Astrocyte (in vitro differentiated cells and primary cell): ENCODE measurements at places on chromosomes 5 and 9.

GRCh38 chr9:136944212-136944518 is 373 bp downstream of the FBXW5 start:
- peak; percentile 17 for DNase-seq

DNA sequence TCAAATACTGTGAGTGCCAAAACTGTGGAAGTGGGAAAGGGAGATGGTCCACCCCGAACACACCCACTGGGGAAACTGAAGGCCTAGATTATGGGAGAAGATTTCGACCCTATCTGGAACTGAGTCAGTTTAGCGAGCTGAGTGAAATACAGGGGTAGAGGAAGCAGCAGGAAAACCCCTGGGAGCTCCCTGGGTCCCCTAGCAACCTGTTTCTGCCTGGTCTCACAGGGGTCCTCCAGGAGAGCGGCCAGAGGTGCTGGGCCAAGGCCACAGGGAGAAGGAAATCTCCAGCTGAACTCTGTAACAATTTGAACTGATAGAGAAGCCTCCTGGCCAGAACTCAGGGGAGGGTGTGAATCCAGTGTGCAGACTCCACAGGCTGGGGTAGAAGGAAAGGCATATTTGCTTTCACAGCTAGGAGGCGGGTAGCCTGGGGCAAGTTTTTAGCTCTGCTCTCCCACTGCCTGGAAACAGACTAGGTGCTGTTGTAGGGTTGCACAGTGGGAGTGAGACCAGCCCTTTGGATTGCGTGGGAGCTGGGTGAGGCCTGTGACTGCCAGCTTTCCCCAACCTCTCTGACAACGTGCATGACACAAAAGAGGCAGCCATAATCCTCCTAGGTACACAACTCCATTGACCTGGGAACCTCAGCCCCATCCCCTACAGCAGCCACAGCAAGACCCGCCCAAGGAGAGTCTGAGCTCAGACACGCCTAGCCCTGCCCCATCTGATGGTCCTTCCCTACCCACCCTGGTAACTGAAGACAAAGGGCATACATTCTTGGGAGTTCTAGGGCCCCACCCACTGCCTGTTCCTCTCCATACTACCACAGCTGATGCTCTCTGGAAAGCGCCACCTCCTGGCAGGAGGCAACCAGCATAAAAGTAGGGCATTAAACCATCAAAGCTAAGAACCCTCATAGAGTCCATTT is 78.8 kb upstream of the GPBP1 start:
- no peak for DNase-seq

DNA sequence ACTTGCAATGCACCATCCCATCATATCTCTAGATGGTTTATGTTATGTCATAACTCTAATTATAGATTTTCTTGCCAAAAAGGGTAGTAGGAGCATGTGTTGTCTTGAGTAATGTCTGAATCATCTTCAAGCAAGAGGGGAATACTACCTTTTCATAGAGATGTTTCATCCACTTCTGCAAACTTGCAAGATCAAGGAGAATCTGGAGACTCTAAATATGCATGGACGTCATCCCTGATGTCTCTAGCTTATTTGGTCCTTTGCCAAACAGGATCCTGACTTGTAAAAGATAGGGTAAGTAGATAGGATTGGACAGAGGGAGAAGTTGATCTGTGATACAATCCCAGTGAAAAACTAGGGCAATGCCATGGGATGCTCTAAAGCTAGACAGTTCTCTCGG is 246.5 kb downstream of the DMRTA1 start:
- DNase-seq: peak; percentile 1

DNA sequence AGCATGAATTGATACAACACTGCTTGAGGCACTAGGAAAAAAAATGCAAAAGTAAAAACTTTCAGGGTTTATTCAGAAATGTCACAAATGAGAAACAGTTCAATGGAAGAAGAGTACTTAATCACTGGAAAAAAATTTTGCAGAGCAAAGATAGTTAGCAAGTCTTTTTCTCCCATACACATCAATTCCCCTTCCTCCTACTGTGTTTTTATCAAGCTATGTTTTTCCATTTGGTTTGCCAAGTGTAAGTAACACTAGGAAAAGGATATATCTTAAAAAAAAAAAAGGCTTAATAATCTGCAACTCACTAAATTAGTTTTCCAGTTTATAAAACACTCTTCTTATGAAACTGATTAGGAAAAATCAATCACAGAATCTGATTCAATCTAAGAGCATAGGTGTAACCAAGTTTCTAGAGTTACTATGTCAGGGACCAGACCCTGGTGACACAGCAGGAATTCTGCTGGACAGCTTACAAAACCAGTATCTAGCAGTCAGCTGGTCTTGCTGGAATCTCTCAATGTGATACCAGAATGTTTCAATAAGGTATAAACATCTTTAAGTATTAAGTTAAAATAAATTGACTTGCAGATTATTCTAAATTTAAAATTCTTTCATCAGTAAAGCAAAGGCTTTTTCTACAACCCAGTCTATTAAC is 34.7 kb downstream of the RNF145 start:
- peak; percentile 53 for DNase-seq

GRCh38 chr5:168747987-168748777 is 169.0 kb upstream of the PANK3 start:
- DNase-seq: no peak

DNA sequence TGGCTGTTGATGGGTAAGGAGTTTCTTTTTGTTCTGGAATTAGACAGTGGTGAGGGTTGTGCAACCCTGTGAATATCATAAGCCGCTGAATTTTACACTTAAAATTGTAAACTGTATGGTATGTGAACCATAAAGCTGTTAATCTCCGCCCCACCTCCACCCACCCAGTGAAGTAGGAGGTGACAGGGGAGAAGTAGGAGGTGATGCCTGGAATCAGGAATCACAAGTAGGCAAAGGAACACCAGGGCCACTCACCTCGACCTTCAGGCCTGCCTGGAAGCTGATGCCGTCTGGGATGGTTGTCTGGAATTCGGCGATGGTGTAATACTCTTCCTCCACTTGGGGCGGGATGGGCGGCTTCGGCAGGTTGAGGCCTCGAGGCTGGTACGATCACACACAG is 62.3 kb upstream of the UBTD2 start:
- DNase-seq: no peak

DNA sequence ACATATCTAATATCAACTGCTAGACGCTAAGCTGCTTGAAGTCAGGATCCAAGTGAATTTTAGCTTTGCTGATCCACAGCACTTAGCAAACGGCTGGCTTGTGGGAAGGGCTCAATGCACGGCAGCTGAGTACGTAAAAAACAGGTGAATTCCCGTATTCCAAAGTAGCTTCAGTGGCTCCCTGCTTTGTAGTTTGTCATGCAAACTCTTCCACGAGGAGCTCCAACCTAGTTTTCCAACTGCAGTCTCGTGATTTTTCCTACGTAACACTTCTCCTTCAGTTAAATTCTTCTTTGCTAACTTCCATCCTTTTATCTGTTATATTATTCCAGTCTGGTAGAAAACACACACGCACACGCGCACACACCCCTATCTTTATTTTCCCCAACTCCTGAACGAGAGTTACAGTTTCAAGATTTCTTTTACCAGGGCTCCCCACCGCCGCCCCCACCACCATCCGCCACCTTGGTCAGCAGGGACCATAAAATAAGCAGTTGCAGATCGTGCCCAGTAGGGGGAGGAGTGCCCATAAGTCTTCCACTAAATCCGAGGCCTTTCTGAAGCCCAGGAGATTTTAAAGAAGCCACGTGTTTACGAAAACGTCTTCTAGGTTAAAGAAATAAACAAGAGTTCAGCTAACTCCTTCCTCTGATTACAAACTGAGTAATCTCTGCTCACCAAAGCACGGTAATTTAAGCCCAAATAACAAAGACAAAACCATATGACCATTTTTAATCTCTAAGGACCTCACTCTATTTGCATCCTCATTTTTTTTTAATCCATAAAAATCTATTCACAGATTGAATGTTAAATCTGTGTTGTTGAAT is 34.8 kb upstream of the TRIO start:
- DNase-seq: peak; percentile 69
